Bronchial epithelial cell (primary cell): ENCODE measurements at places on chromosomes 12 and 14.

DNA sequence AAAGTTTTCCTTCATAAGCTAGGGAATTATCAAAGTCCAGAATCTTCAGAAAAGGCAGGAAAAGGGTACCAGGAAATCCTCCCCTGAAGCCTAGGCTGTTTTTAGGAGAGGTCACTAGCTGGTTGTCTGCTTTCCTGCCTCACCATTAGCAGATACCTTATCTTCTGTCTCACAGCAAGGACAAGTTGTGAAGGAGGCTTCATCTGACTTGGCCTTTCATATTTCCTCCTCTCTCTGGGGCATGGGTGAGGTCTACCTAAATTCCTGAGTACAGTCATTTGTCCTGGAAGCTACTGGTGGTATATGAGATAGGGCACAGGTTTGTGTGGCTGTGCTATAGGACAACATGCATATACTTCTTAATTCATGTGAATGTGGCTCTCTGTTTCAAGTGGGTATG, 2.3 kb downstream of the FOXJ2 start:
- no peak for DNase-seq

GRCh38 chr12:54933376-54933775, 51.2 kb downstream of the TESPA1 start:
- peak; percentile 90 for DNase-seq

DNA sequence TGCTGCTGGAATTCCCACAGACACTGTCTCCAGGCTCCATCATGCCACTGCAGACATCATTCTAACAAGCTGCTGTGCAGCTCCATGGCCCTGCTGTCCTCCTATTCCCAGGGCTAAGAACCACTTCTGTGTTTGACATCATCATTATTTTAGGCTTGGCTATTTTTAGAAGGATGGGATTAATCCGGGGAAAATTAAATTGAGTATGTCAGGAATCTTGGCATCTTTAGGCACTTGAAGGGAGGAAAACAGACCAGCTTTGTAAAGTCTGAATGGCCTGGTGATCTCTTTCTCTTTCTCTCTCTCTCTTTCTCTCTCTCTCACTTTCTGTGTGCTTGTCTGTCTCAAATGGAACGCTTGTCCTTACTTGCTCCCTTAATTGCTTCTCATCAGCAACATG, 568.3 kb upstream of the FLRT2 start:
- no peak for DNase-seq

- peak; percentile 24 for DNase-seq
Observed at GRCh38 chr14:94317259-94317658, 5.9 kb downstream of the SERPINA6 start.

GRCh38 chr14:23359722-23360447, 5.1 kb downstream of the EFS start:
- DNase-seq: no peak

DNA sequence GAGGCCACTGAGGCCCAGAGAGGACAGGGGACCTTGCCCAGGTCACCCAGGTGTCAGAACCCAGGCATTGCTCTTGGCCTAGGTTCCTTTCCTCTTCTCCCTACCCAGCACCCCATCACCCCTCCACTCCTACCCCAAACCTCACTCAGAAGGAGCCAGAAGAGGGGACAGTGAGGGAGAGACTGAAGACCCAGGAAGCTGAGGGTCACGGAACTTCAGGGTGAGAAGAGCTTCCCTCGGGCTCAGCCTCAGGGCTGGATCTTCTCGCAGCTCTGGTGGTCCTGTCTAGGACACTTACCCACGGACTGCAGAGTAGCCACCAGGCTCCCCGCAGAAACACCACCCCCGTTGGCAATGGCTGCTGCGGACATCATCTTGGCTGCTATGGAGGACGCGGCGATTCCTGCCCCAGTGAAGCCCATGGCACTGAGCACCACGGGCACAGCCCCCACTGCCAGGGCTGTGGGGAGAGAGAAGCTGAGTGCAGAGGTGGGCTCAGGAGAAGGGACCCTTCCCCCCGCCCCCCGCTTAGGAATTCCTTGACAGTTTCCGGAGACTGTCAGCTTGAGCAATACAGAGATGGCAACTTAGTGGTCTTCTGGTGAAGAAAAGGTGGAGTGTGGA, 1.1 kb downstream of the IFI27L2 start:
- DNase-seq: no peak

GRCh38 chr12:50662116-50662510, 101.8 kb upstream of the ATF1 start:
- no peak for DNase-seq

DNA sequence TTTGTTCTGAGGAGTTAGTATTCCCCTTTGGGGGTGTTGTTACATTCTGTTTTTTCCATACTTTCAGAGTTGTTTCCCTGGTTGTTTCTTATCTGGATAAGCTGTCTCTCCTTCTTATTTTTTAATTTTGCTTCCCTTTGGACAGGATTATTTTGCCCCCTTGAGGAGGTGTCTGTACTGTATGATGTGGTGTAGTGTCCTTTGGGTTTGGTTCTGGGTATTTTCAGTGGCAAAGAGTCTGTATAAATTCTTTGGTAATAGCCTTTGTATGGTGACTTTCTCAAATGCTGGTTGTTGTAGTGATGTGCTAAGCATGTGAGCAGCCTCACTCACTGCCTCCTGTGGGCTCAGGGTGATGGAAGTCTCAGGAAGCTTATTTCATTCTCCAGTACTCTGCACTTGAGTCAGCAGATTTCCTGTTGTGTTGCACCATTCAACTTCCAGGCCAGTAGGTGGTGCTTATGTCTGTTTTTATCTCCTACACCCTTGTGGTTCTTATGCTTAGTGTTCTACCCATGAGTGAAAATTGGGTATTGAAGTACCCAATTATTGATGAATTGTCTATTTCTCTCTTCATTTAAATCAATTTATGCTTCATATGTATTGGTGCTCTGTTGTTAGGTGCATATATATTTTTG, 103.3 kb upstream of the PMCH start:
- peak; percentile 80 for DNase-seq

- no peak for DNase-seq
Observed at GRCh38 chr12:129332286-129332685, 479.0 kb downstream of the GLT1D1 start.

DNA sequence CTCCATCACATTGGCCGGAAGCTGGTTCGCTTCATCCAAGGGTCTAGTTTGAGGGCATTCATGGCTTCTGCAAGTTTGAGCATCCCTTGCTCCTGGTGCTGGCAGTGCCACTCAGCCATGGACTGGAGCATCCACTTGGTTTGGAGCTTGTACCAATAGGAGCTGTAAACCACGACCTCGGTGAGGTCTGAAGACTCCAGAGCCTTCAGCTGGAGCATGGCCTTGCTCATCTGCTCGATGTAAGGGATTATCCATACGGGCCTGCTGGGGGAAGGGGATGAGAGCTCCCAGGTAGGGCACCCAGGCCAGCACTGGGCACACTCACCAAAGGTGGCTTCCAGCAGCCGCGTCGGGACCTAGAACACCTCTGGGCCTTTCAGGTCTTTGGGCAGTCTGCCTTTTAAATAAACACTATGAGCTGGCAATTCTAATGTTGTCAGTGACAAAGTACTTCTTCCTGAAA, 13.5 kb downstream of the FOS start:
- no peak for DNase-seq

- no peak for DNase-seq
Observed at GRCh38 chr12:53564941-53565340, 57.7 kb upstream of the NPFF start.

GRCh38 chr12:104387190-104387589, 69.6 kb upstream of the CHST11 start:
- DNase-seq: no peak

DNA sequence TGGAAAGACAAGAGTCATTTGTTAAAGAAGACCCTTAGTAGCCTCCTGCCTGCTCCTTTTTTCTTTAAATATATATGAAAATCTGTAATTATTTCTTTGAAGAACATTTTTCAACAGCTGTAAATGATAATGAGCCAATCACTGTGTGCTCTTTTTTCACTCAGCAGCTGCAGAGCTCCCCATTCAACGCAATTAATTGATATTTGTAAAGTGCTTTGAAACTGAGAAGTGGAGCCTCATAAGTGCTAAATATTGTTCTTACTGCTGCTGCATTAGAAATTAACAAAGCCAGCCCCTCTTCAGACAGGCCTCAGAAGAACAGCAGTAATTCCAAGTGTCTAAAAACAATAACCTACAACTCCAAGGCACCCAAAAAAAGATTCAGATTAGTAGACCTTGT, 224.3 kb downstream of the GXYLT1 start:
- DNase-seq: no peak

DNA sequence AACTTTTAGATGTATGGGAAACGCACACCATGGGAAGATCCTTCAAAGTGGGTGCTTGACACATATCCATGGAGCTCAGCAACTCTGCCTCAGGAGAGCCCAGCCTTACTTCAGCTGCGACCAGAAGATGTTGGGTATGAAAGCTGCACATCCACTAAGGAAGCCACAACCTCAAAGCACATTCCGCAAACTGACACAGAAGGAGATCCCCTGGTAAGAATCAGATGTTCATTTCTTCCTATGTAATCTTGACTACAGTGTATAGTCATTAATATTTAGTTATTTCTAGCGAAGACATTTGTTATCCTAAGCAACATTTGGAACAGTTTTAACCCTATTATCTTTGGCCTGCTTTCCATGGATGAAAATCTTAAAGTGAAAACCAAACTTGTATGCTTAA, 374.2 kb downstream of the NAV3 start:
- DNase-seq: no peak

DNA sequence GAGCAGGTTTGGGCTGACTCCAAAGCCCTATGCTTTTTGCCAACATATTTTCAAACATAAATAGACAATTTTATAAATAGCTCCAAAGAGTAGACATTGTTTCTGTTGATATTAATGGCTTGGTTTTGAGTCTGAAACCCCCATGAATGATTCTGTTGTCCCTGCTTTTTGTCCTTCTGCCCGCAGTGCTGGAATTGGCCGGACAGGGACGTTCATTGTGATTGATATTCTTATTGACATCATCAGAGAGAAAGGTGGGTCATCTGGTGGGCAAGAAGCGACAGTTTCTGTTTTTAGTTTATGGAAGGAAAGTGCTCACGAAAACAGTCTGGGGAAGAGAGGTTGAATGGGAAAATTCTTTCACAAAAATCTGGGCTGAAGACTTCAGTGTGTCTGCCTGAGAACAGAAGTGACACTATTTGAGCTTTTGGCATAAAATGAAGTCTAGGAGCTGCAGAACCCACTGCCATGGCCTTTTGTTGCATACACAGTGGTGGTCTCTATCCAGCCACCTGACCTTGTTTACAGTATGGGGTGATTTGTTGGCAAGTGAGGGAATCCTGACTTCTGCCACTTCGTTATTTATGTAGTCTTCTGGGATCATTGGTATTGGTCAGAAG, 69.6 kb downstream of the PTPN11 start:
- no peak for DNase-seq
